ENCODE measurements at places on chromosomes 4 and X.

GRCh38 chr4:124790471-124790870, 77.9 kb upstream of the ANKRD50 start:
- no peak for DNase-seq

DNA sequence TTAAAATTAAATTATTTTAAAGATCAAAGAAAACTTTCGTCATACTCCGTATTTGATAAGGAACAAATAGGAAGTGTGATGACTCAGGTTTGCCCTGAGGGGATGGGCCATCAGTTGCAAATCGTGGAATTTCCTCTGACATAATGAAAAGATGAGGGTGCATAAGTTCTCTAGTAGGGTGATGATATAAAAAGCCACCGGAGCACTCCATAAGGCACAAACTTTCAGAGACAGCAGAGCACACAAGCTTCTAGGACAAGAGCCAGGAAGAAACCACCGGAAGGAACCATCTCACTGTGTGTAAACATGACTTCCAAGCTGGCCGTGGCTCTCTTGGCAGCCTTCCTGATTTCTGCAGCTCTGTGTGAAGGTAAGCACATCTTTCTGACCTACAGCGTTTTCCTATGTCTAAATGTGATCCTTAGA, at the start of gene CXCL8:
CXCL8 (plus strand) TSS at position 217 of the 426 bp plus-strand sequence; CDS start at position 307, 90 bp downstream.
- no peak for DNase-seq

DNA sequence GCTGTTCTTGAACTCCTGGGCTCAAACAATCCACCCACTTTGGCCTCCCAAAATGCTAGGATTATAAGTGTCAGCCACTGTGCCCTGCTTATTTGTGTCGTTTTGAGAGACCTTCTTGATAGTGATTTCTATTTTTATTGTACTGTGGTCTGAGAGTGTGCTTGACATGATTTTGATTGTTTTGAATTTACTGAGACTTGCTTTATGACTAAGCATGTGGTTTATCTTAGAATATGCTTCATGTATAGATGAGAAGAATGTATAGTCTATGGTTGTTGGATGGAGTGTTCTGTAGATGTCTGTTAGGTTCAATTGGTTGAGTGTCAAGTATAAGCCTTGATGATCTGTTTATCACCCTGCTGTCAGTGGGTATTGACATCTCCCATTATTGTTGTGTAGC, 789.3 kb downstream of the IL1RAPL1 start:
- no peak for DNase-seq

- DNase-seq, result no peak
Observed at GRCh38 chrX:41779030-41779564, 55.1 kb downstream of the GPR82 start.

- DNase-seq, result no peak
Observed at GRCh38 chr4:177671387-177671786, 229.2 kb upstream of the AGA start.

DNA sequence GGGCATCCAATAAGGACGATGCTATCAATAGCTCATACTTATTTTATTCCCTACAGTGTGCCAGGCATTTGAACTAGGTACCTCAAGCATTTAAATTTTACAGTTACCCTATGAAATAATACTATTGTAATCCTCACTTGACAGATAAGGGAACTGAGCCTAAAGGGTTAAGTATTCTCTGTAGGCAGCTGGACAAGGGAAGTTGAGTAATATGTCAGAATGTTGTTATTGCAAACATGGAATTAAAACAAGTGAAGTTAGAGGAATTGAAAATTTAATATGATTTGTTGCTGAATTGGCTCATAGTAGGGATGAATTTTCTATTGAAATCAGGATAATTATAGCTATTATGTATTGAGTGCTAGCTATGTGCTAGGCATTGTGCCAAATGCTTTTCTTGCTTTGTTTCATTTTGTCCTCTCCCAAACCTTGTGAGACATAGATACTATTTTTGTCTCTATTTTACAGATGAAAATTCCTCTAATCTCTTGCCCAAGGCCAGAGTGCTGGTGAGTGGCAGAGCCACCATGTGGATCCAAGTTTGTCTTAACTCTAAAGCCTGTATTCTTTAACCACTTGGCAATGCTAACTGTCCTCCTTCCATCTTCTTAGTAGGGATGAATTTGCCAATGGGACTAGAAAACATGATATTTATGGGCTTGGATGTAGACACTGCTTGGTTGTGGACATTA, 58.1 kb downstream of the TMEM164 start:
- DNase-seq, result no peak
